Mammary epithelial cell (primary cell): ENCODE measurements at places on chromosomes 2 and 18. TPM values are rescaled to one million over a fixed set of nuclear protein-coding genes. Genes with fewer than 3 reads are reported as not detected.

GRCh38 chr2:101064868-101065549 is 62.9 kb downstream of the RPL31 start:
- peak; percentile 96 for DNase-seq

DNA sequence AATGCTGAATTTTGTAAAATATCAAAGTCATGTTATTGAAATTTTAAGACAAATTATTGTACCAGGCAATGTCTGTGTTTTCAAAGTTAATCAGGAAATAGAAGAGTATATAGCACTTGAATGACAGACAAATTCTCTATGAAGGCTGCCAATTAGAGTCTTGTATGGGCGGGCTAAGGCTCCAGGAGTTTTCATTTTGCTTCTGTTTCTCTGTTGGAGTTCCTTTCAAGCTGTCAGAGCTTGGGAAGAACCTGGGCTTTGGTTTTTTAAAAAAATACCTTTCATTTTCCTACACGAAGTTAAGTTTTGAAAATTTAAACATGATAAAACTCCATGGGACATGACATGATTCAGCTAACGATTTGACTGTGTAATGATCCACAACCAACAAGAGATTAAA is 339.0 kb upstream of the KCNH7 start:
- DNase-seq, result no peak

- no peak for DNase-seq
These were observed 668.0 kb upstream of the FAM98A start for GRCh38 chr2:34266908-34267697.

GRCh38 chr2:210798180-210798579 is 241.8 kb downstream of the CPS1 start:
- no peak for DNase-seq

GRCh38 chr2:197620133-197620532 is 55.3 kb downstream of the RFTN2 start:
- DNase-seq, result no peak

SERPINB10 gene
- not detected for total RNA-seq

SPDYA gene
- total RNA-seq, result 1.0 TPM

RIT2 gene
- not detected in 2 replicates for total RNA-seq
